ENCODE measurements at places on chromosomes 7 and 10.

DNA sequence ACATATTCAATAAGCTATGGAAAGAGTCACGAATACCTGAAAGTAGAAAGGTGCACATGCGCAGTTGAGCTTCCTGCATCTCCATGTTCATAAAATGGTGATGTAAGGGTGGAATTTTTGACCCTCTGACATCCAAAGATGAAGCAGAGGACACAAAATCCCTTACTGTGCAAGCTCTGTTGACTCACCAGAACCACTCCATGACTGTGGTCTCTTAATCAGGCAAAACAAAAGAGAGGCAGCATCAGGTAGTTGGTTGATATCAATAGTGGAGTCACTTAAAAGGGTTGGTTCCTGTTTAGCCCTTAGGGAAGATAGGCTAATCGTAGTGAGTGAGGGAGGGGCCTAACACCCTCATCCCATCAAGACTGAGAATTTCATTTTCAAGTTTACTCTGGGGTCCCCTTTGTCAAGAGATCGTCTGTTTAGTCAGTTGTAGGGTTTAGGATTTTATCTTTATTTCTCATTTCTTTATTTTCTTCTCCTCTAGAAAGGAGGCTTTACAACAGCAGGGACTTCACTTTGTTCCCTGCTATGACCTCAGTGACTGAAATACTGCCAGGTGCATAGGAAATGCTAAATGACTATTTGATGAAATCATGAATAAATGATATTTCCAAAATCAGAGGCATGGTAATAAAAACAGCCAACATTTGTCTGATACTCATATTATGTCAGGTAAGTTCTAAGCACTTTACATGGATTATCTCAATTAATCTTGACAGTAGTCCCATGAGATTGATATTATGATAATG is 98.1 kb downstream of the CD36 start:
- no peak overlapping the region for H3K4me3 ChIP-seq
- no peak for DNase-seq
- H3K27ac ChIP-seq = no peak overlapping the region
- H3K27me3 ChIP-seq = no peaks in the 10 kb centered on the region

GRCh38 chr10:54133203-54133602 is 667.8 kb downstream of the PCDH15 start:
- no peak for DNase-seq
- H3K27ac ChIP-seq = no peak overlapping the region
- no peak overlapping the region for H3K4me3 ChIP-seq
- H3K36me3 ChIP-seq = no peaks in the 10 kb centered on the region
- H3K4me1 ChIP-seq = no peaks in the 10 kb centered on the region
- H3K27me3 ChIP-seq = no peaks in the 10 kb centered on the region

DNA sequence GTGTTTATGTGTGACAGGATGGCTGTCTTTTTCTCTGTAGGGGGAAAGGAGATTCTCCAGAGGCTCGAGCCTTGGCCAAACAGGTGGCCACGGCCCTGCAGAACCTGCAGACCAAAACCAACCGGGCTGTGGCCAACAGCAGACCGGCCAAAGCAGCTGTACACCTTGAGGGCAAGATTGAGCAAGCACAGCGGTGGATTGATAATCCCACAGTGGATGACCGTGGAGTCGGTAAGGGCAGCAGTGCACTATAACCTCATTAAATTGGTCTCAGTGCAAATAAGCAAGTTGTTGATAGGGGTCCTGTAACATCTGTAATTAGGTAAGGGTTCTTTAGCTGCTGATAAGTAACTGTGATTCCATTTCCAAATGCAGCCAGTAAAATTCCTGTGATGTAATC is 56.4 kb downstream of the AP3M1 start:
- no peak overlapping the region for H3K4me3 ChIP-seq
- H3K36me3 ChIP-seq = peaks cover 73% of the 10 kb centered on the region
- peaks cover 6% of the 10 kb centered on the region for H3K4me1 ChIP-seq

DNA sequence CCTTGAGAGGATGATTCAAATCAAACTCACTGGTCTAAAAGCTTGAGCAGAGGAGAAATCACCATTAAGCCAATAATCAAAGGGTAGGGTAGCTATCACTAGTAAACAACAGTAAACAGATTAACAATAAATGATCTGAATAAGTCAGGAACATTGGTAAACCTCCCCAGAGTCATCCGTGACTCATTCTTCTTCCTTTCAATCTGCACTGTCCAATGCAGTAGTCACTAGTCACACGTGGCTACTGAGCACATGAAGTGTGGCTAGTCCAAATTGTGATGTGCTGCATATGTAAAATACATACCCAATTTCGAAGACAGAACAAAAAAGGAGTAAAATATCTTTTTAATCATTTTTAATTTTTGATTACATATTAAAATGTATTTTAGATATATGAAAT is 64.0 kb downstream of the ERCC6 start:
- H3K36me3 ChIP-seq = peaks cover 74% of the 10 kb centered on the region
- no peak overlapping the region for H3K4me3 ChIP-seq
- DNase-seq = peak; percentile 47
- H3K4me1 ChIP-seq = peaks cover 15% of the 10 kb centered on the region

- no peak overlapping the region for H3K4me3 ChIP-seq
- peaks cover 31% of the 10 kb centered on the region for H3K27me3 ChIP-seq
- H3K36me3 ChIP-seq = no peaks in the 10 kb centered on the region
Measured at GRCh38 chr10:30596013-30596412, 33.5 kb downstream of the LYZL2 start.

DNA sequence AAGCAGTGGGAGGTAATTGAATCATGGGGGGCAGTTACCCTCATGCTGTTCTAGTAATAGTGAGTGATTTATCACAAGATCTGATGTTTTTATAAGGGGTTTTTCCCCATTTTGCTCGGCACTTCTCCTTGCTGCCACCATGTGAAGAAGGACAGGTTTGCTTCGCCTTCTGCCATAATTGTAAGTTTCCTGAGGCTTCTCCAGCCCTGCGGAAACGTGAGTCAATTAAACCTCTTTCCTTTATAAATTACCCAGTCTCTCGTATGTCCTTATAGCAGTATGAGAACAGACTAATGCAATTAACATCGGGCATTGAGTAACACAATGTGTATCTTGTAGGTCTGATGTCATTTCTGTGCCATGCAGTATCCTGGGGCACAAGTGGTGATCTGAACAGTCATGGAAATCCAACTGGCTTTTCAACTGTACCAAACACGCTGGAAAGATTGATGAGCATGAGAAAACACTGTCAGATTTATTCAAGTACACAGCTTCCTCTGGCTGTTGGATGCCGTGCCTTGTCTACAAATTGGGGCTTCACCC is 208.6 kb upstream of the KIAA1217 start:
- H3K27me3 ChIP-seq = no peaks in the 10 kb centered on the region
- no peaks in the 10 kb centered on the region for H3K36me3 ChIP-seq
- H3K4me3 ChIP-seq = no peak overlapping the region
- no peak for DNase-seq
- H3K27ac ChIP-seq = no peak overlapping the region

GRCh38 chr10:5959581-5960069 is 17.7 kb downstream of the IL15RA start:
- H3K27me3 ChIP-seq = peaks cover 3% of the 10 kb centered on the region
- peaks cover 23% of the 10 kb centered on the region for H3K4me1 ChIP-seq
- no peaks in the 10 kb centered on the region for H3K36me3 ChIP-seq
- H3K27ac ChIP-seq = no peak overlapping the region
- DNase-seq = no peak

DNA sequence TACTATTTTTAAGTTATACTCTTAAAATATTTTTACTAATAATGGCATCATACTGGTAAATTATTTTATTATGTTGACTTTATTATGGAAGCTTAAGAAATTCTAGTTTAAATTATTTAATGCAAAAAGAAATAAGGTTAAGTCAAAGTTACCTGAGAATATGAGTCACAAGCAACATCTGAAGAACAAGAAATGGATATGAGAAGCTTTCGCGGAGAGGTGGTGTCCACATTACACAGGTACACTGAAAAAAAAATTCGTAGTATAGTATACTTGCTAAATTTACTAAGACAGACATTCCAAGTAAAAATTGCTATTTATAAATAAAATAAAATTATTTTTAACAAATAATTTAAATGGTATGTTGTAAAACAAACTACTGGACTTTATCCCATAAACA is 143.8 kb downstream of the AVL9 start:
- peaks cover 12% of the 10 kb centered on the region for H3K36me3 ChIP-seq
- H3K4me1 ChIP-seq = no peaks in the 10 kb centered on the region
- H3K27me3 ChIP-seq = no peaks in the 10 kb centered on the region
- H3K4me3 ChIP-seq = no peak overlapping the region

DNA sequence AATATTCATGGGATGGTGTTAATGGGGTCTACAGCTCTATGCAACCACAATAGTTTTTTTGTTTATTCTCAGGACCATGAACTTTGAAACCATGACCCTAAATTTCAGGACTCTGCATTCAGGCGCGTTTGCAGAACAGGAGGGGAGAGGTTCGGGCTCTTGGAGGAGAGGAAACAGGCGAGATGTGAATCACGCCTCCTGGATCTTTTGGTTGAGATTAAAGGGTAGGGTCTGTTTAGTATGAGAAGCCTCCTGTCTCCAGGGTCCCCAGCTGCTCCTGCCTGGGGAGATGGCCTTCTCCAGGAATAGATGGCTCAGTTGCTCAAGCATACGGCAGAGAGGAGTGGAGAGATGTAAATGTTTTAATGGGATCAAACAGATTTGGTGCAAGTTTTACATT is 18.2 kb downstream of the TLL2 start:
- H3K27ac ChIP-seq = no peak overlapping the region
- no peak overlapping the region for H3K4me3 ChIP-seq
- no peaks in the 10 kb centered on the region for H3K36me3 ChIP-seq
- peaks cover 30% of the 10 kb centered on the region for H3K27me3 ChIP-seq
- H3K4me1 ChIP-seq = no peaks in the 10 kb centered on the region

- peak; percentile 82 for DNase-seq
- H3K4me1 ChIP-seq = peaks cover 10% of the 10 kb centered on the region
- no peaks in the 10 kb centered on the region for H3K27me3 ChIP-seq
- H3K36me3 ChIP-seq = no peaks in the 10 kb centered on the region
- H3K4me3 ChIP-seq = no peak overlapping the region
Measured at GRCh38 chr10:120221873-120222485, 235.0 kb upstream of the PLPP4 start.

- H3K27ac ChIP-seq = no peak overlapping the region
- no peaks in the 10 kb centered on the region for H3K4me1 ChIP-seq
- no peak for DNase-seq
- no peak overlapping the region for H3K4me3 ChIP-seq
- H3K36me3 ChIP-seq = no peaks in the 10 kb centered on the region
Measured at GRCh38 chr10:83824099-83824498, 315.2 kb upstream of the GHITM start.

GRCh38 chr10:62617652-62618051 is 186.9 kb upstream of the ADO start:
- peaks cover 69% of the 10 kb centered on the region for H3K4me1 ChIP-seq
- no peaks in the 10 kb centered on the region for H3K36me3 ChIP-seq
- no peaks in the 10 kb centered on the region for H3K27me3 ChIP-seq
- H3K27ac ChIP-seq = no peak overlapping the region

DNA sequence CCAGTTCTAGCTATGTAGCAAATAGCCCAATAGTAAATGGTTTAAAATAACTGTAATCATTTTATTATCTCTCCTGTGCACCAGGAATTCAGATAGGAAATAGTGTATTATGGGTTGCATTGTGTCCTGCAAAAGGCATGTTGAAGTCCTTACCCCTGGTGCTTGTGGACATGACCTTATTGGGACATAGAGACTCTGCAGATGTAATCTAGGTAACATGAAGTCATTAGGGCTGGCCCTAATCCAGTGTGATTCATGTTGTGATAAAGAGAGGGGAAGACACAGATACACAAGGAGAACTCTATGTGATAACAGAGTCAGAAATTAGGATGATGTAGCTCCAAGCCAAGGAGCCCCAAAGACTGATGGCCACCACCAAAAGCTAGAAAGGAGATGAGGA is 462.8 kb downstream of the GALNT17 start:
- no peaks in the 10 kb centered on the region for H3K27me3 ChIP-seq
- peaks cover 4% of the 10 kb centered on the region for H3K36me3 ChIP-seq
- DNase-seq = no peak
- no peak overlapping the region for H3K27ac ChIP-seq

DNA sequence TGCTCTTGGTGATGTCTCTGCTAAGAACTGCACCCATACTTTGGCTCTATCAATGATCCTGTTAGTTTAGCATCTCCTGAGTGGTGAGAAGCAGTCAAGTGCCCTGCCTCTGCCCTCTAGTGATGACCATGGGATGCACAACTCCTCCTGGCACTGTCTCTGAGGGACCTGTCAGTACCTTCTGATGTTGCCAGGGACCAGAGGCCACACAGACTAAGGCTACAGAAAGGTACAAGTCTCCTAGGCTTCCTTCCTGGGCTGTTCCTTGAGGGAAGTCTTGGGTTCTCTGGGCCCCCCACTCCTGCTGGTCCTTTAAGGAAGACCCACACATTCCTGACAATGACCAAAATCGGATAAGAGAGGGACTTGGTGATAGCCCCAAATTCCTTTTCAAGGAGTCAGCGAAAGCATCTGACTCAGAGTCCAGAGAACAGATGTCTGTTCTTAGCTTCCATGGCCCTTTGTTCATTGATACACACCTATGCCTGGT is 15.3 kb downstream of the NKX2-3 start:
- DNase-seq = peak; percentile 34
- H3K27ac ChIP-seq = no peak overlapping the region
- no peak overlapping the region for H3K4me3 ChIP-seq
- H3K4me1 ChIP-seq = peaks cover 26% of the 10 kb centered on the region

DNA sequence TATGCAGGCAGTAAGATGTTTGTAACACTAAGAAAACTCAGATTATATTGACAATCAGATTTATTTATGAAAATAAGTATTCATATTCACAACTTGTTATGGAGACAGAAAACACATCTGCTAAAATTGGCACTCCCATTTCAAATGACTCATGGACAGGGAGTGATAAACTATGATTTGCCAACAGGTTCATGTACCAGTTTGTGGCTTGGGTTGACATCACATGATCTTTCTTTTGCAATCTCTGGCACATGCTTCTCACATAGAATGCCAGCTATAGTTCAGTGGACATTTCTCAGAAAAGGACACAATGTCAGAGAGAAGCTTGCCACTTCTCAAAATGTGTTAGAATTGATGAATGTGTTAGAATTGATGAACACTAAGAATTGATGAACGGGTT is 663.2 kb upstream of the ANKRD30A start:
- no peaks in the 10 kb centered on the region for H3K4me1 ChIP-seq
- H3K27ac ChIP-seq = no peak overlapping the region
- DNase-seq = no peak
- no peaks in the 10 kb centered on the region for H3K36me3 ChIP-seq
- H3K4me3 ChIP-seq = no peak overlapping the region

Measured in HFFc6 (cell line).